ENCODE measurements at places on chromosomes 6 and 20.

DNA sequence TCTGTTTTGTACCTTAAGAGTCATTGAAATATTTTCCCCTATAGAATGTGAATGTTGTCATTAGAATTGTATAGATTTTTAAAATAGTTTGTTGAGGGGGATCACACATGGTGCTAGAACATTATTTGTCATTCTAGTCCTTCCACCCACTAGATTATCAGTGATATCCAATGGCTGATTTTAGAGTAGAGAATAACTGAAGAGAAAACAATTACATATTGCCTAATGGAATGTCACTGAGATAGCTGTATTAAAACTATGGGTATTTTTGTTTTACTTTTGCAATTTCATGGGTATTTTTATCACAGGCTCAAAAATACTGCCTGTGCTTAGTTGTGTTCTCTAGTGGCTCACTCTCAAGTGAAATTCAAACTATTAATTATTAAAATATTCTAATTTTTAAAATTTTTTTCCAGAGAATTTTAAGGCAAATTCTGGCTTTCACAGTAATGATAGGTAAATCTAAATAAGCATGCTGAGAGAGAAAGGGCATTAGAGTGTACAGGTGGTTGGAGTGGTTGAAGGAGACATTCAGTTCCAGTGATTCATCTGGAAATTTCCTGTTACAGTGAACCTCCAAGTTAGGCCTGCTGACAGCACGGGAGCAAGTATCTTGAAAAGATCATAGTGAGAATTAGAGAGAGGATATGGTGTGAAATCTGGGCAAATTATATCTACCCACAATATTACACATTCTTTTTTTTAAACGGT, 399.6 kb downstream of the NKAIN2 start:
- DNase-seq = peak; percentile 63

DNA sequence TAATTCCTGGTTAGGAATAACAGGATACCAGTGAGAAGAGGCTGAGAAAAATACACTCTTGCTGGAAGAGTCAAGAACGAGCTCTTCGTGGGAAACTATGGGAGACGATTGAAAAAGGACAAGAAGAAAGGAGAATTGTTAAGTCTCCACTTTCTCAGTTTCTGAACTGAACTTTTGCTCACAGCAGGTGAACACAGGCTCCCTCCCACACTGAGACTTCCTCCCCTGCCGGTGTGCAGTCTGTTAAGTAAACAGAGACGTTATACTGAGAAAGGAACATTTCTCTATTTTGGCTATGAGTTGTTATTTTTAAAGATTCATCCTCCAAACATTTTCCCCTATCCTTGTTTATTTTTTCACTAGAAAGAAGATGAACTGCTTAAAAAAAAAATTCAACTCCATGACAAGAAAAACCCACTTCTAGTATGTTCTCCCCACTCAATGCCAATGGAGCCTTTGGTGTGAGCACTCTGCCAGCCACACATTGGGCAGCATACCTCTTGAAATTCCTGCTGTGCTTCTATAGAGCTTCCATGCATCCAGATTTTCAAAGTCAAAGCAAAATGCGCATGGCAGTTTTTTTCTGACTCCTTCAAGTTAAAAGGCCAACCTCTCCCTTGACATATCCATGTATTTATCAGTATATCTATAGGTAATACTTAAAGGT, 250.5 kb downstream of the ESR1 start:
- no peak for DNase-seq

DNA sequence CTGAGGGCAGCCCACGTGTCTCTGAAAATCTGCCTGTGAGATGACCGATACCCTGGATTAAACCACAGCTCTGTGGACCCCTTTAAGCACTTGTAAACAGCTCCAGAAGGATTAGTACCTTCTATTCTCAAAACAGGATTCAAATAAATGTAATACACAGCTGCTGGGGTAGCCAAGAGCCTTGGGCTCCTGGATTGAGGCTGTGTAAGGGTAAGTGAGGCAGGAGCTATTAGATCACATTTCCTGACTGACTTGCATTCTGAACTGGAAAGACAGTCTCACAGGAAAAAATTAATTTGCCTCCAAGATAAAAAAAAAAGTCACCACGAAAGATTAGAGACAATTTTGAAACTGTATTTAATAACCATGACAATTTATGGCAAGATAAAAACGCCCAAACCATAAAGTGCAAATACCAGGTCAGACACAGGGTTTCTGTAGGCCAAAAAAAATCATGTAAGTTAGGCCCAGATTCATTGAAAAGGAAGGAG, 78.0 kb downstream of the TRMT11 start:
- no peak for DNase-seq

DNA sequence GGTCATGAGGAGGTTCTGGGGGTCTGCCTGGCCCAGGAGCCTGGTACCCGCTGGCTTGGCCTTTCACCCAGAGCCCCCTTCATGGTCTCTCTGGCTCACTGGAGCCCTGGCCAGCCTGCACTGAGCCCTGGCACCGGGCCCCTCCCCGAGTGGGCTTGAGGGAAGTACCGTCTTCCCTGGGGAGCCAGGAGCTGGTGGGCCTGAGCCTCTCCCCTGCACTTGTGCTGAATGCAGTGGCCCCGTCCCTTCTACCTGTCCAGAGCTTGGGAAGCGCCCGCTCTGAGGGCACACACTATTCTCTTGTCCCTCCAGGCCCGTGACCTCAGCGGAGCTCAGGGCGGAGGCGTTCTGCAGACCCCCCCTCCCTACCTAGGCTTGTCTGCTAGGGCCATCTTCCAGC, 62.2 kb downstream of the TCP11 start:
- no peak for DNase-seq

GRCh38 chr6:101883505-101883904, 490.0 kb downstream of the GRIK2 start:
- peak; percentile 83 for DNase-seq

DNA sequence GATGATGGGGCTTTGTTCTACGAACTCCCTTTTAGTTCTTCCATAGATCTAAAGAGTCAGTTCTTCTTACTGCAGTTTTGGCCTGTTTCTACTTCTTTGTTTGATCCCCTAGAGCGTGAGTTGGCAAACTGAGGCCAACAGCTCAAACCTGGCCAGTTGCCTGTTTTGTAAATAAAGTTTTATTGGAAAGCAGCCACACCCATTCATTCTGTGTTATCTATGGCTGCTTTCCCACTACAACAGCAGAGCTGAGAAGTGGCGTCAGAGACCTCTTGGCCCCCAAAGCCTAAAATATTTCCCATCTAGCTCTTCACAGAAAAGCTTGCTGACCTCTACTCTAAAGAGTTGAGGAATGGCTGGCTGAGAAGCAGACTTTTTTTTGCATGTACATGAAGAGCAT, 52.2 kb downstream of the EYA2 start:
- peak; percentile 26 for DNase-seq

DNA sequence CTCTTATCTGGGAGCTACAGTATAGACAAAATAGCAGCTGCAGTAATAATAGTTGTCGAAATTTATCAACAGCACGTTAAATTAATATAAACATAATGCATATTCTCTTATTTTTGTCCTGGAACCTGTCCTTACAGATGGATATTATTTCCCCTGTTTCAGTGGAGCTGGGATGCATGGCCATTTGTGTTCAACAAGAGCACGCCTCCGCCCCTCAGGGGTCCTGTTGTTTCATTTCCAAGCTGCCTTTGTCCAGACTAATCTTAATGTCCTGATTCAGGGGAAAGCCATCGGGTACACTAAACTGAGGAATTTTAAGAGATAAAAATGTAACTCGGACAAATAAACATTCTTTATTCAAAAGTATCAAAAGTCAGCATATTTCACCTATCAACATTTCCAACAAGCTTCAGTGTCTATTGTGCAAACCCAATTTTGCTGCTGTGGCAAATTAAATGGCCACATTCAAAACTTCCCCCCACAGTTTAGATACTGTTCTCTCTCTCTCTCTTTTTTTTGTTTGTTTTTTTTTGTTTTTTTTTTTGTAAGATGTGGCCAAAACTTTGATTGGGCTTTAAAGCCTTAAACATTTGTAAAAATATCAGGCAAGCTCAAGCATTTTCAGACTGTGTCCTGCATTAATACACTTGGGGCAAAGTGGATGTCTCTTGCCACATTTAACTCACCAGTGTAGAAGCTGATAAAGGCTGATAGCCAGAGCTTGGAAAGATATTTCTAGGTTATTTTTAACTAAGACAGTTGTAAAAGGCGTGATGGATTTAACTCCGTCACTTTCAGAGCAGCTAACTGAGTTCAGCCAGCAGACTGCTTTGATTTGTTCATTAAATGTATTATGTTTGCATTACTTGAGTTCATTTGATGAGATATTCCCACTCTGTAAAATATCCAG, 112.5 kb upstream of the QKI start:
- no peak for DNase-seq

- no peak for DNase-seq
Observed at GRCh38 chr6:45469663-45470062, 91.9 kb upstream of the SUPT3H start.

- no peak for DNase-seq
Observed at GRCh38 chr20:21501184-21501583, 12.7 kb downstream of the NKX2-2 start.

DNA sequence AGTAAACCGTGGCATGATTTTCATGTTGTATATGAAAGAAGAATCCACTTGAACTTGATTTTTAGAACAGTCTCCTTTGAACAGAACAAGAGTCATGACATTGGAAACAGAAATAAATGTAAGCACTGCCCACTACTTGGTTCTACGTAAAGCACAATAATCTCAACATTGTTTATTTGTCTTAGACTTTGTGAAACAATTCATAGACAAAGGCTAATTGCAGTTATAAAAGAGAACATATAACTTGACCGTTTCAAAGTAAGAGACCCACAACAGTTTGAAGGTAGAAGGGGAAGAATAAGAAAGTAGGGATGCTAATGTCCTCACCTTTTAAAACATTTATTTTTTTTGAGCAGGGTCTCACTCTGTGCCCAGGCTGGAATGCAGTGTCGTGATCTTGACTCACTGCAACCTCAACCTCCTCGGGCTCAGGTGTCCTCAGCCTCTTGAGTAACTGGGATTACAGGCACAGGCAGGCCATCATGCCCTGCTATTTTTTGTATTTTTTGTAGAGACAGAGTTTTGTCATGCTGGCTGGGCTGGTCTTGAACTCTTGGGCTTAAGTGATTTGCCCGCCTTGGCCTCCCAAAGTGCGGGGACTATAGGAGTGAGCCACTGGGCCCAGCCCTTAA, 71.1 kb downstream of the POPDC3 start:
- DNase-seq = no peak

GRCh38 chr6:149935246-149935645, 6.6 kb upstream of the ULBP2 start:
- DNase-seq = no peak

DNA sequence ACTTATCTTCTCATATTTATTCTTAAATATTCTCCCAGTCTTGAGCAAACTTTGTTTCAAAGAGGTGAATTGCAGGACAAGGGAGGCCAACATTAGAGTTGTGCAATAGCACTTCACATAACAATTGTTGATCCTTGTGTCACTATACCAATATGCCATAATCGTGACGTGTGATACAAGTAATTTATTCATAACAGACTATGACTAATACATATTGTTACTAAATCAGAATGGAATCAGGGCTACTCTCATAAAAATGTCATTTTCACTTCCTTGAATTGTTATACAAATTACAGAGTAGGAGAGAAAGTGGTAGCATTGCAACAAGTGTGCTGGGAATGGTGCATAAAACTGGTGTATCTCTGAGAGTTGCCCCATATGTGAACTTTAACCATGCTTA, 37.2 kb upstream of the PLCB1 start:
- DNase-seq = peak; percentile 52

- DNase-seq = no peak
Observed at GRCh38 chr6:33443619-33444504, 10.5 kb upstream of the ZBTB9 start.

DNA sequence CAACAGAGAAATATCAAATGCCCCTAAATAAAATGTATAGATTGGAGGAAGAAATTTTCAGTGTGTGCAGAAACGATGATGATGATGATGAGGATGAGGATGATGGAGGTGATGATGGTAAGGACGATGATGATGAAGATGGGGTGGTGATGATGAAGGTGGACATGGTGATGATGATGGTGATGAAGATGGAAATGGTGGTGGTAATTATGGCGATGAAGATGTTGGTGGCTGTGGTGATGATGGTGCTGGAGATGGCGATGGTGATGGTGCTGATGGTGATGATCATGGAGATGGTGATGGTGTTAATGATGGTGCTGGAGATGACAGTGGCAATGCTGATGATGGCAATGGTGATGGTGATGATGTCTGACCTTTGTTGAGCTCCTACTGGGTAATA, 141.2 kb downstream of the DHX35 start:
- DNase-seq = no peak

DNA sequence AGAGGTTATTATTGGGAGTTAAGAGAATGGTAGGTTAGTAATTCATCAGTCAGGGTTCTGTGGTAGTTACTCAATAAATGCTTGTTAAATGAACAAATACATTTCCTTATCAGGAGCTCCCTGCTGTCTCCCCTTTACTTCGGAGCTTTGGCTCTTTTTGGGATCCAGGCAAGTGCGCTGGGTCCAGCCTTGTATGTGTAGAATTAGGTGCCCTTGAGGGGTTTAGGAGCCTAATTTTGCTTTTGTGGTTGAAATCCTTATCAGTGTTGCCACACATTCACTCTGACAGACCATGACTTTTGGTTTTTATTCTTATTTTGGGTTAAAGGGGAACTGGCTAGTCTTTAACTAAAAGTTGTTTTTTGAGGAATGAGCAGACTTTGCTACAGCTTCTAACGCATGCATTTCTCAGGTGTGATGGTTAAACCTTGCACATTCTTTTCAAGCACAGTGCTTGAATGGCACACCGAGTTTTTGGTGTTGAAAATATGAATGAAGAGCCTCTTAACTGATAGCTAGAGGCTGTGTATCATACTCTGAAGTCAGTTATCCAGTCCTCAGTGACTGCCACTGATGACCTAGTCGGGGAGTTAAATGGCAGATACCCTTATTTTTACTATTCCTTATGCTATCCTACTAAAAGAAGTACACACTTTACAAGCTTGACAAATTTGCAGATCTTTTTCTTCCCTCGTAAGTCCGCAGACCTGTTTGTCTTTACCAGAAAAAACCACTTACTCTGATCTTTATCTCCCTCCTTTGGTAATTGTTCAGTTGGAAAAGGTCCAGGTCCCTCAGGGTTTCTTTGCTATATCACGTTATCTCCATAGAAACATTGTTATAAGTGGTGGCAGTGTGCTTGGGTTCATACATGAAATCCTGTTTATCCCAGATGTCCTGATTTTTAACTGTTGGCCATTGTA, 50.7 kb upstream of the PLCG1 start:
- no peak for DNase-seq

GRCh38 chr6:12336121-12336971, 46.2 kb downstream of the EDN1 start:
- no peak for DNase-seq

GRCh38 chr6:43789447-43789846, 19.4 kb downstream of the VEGFA start:
- no peak for DNase-seq

GRCh38 chr20:31721408-31722256, 1.0 kb downstream of the BCL2L1 start:
- DNase-seq = no peak

- DNase-seq = peak; percentile 73
Observed at GRCh38 chr6:11429577-11429976, 108.0 kb upstream of the TMEM170B start.
